ENCODE measurements at places on chromosomes 7 and 10.

DNA sequence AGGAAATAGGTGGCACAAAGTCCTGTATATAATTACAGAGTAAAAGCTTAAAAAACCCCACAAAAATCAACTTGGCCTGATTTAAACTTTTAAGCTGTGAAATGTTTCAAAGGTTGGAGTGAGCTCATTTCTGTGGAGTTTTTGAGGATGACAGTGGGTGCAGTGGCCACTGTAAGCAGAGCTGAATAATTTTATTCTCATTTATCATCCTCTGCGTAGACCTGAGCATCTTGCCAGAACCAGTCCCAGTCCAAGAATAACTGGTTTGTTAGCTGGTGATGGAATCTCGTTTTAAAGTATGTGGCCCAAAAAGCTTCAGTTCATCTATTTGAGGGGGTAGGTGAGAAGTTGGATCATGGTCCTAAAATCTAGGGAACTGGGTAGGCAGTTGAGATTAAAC, 4.4 kb downstream of the BMPER start:
- no peak for DNase-seq

GRCh38 chr7:157952841-157953645, 616.2 kb downstream of the DNAJB6 start:
- no peak for DNase-seq

GRCh38 chr10:20114179-20114578, 297.9 kb downstream of the PLXDC2 start:
- DNase-seq = no peak

DNA sequence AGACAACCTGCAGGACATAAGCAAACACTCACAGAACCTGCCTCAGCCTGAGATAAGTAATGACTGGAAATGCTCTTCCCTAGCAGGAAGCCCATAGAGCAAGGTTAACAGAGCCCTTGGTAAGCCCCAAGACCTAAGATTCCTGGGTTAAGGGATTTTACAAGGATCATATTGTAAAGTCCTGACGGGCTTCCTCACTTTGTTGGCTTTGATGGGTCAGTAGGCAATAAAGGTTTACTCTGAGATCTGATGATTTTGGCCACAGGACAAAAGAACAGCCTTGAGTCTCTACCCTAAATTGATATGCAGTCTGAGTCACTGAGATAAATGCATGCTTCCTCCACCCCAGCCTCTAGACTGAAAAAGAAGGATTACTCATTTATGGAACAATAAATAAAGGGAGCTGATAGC, 270.8 kb downstream of the HTR7 start:
- no peak for DNase-seq

GRCh38 chr7:7474436-7474835, 61.2 kb downstream of the COL28A1 start:
- DNase-seq = no peak

DNA sequence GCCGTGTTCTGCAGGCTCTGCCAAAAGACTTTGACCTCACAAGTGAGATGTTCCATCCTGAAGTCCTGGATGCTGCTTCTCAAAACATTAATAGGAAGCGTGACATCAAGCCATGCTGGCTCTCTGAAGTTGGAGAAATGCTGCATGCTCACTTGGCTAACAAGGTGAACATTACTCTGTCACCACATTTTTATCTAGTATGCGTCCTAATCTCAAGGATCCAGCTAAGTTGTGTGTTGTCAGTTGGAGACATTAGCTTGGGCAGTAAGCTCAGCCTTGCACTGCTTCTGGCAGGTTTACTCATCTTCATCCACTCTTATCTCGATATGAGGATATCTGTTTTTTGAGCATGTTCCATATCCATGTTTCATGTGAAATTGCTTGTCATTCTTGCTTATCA, 165.2 kb downstream of the SDK1 start:
- no peak for DNase-seq

DNA sequence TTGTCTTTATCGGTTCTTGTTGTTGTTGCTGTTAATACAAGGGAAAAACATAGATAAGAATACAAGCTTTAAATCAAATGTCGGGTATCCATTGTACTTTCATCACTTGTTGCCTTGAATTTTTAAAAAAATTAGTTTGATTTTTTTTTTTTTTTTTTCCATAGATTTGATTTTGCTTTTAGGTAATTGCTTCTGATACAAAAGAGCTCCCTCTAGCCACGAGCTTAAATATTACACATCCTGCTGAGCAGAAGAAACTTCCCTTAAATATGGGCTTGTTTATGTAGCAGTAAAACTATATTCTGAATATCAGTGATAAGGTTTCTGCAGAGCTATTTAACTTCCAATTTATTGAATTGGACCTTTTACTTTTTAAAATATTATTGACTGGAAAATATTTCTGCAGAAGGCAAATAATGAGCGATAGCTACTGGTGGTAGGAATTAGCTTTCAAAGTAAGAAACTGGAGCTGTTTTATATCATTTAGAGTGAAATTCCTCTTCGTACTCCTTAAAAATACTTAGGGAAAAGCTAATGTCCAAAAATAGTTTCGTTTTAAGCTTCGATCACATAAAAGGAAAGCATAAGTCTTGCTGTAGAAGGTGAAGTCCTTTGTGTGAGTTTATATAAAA, 216.9 kb downstream of the POLR1F start:
- no peak for DNase-seq

DNA sequence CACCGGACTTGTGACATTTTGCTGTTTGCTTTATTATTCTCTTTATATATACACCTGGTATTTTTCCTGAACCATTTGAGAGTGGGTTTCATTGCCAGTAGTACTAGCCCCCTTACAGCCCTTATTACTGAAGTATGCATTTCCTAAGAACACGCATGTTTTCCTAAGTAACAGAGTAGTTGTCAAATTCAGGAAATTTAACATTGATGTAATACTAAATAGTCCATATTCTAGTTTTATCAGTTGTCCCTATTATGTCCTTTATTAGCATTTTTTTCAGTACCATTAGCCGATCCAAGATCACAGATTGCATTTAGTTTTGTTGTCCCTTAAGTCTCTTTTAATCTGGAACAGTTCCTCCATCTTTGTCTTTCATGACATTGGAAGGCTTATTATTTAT, 8.0 kb downstream of the KMT2E start:
- DNase-seq = no peak

DNA sequence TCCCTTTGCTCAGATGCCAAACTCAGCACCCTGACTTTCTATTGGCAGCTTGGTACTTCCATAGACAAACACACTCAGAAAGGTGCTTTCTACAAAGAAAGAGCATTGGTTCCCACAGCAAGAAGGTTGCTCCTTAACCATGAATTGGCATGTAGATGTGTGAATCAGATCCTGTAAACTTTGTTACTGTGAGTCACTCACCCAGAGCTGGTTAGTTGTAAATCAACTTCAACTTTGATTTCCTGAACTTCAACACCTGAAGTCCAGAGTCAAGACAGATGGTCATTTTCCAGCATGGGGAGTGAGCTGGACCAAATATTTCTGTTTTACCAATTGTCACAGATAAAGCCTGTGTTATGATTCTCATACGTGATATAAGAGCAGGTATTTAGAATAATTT, 797.2 kb downstream of the TNS3 start:
- DNase-seq = no peak

DNA sequence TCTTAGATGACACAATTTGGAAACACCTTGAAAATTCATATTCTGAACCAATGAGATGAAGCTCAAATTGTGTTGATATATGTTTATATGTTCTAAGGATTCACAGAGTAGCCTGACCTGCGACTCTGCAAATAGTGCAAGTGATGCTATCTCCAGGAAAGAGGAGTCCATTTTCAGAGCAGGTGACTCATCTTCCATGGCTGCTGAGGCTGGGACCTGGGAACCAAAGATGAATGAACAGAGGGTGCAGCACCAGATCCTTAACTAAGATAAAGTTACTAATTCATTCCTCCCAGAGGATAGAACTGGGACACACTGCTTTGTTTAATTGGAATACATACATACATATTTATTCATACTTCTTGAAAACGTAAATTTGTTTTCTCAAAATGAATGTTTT, 240.6 kb upstream of the SEMA3C start:
- DNase-seq = no peak

All from iPS-NIHi11 (cell line).